Anterior cingulate cortex (tissue), 58 donors: ENCODE measurements at places on chromosomes 6 and 20.

- DNase-seq, result no peak
These were observed 9.9 kb upstream of the MMP9 start for GRCh38 chr20:45998761-45999160.

GRCh38 chr20:38536310-38536709 lies 44.7 kb upstream of the ADIG start:
- no peak for DNase-seq

DNA sequence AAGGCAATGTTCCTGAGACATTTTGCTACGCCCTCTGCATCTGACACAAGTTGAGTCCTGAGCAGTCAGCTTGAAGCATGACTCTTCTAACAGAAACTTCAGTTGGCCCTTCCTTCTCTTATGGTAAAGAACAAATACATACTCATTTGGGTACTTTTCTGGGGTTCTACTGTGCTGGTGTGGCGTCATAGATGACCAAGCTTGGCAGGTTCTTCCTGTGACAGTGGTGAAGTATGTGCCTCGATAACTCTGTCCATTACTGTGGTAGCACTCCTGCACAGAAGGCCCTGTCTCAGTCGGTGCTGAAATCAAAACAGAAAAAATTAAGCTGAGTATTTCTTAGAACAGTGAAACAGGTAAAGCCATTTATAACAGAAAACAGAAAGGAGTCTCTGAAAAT lies 152.5 kb downstream of the SLC22A3 start:
- DNase-seq, result no peak

- no peak for DNase-seq
These were observed 23.5 kb upstream of the LY86 start for GRCh38 chr6:6565069-6565468.

- no peak for DNase-seq
These were observed 99.7 kb upstream of the ZNF217 start for GRCh38 chr20:53693262-53693871.

DNA sequence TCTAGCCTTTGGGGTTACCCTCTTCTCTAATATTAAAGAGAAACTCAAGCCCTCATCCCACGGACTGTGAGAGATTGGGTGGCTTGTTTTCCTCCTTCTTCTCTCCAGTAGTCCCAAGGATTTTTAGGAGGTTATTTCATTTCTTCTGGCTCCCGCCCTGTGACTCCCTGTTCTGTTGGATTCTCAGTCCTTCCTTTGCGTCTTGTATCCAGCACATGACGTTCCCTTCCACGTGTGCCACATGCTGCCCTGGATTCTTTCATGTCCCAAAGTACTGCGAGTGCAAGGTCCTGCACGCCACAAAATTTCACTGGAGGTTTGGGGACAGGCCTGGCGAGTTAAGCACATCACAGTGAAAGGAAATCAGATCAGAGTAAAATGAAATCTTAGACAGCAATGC lies 213.4 kb downstream of the PACRG start:
- no peak for DNase-seq

GRCh38 chr6:134169871-134170486 lies 117.6 kb upstream of the SLC2A12 start:
- no peak for DNase-seq

DNA sequence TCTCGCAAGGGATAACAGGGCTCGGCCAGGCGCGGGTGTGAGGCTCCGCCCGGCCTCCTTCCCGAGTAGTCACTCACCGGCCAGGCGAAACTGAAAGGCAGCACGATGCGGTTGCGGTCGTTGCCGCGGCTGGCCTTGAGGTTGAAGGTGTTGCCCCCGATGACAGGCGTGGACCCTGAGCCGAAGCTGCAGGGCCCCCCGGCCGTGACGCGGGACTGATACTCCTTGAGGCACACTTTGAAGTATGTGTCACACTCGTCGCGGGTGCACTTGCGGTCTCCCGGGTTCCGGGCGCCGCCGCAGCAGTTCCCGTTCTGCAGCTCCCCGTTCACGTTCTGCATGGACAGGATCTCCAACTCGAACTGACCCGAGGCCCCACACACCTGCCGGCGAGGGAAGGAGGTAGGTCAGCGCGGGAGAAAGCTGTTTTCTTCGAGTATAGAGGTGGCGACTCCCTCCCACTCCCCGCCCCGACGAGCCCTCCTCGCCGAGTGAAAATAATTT lies 1.1 kb downstream of the JAG1 start:
- DNase-seq, result peak; percentile 35

DNA sequence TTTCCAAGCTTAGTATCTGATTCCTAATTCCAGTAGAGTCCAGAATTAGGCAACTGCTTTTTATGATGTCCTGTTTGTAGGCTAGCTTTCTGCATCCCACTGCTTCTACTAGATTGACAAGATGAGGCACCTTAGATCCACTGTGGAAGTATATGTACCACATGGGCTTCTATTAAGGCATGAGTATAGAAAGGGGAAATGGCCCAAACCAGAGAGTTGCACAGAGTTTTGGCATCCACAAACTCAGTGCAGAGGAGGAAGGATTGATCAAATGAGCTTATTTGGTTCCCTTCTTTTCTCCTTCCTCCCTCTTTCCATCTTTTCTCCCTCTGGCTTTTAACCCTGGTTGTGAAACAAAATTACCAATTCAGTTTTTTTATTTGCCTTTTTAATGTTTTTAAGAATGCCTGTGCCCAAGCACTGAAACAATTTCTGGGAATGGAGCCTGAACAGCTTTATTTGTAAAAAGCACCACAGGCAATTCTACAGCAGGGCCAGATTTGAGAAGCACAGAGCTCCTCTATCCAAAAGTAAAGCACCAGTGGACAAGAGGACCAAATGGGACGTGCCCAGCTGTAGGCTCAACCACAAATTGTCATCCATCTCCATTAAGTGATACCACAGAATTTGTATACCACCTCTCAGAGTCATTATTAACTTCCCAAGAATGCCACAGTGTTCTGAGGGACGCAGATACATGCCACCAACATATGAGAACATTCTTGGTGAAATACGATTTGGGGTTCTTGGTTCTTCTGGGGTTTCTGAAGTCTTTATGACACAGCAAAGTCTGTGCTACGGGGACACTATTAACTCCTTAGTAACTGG lies 969.1 kb downstream of the KIF16B start:
- no peak for DNase-seq

- peak; percentile 54 for DNase-seq
These were observed 147.4 kb upstream of the OLIG3 start for GRCh38 chr6:137641474-137642077.

GRCh38 chr6:32086661-32087573 lies 22.2 kb downstream of the TNXB start:
- DNase-seq, result no peak

GRCh38 chr20:50991076-50991475 lies 31.8 kb downstream of the KCNG1 start:
- no peak for DNase-seq

GRCh38 chr20:1154691-1155090 lies 30.1 kb downstream of the TMEM74B start:
- no peak for DNase-seq

DNA sequence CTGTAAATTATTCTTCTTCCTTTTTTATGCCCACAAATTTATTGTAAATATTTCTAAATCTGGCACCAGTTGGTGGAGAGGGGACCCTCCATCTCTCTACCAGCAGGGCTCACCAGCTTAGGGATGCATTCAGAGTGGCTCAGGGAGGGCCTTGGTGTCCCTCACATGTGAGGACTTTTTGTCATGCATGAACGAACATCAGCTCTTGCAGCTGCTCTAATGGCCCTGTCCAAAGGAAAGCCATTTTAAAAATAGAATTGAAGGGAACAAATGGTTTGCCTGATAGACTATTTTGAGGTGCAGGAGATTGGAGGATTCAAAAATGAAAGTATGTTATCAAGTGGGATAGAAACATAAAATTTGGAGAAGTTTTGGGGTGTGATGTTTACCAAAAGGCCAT lies 37.5 kb upstream of the KLHL31 start:
- no peak for DNase-seq

DNA sequence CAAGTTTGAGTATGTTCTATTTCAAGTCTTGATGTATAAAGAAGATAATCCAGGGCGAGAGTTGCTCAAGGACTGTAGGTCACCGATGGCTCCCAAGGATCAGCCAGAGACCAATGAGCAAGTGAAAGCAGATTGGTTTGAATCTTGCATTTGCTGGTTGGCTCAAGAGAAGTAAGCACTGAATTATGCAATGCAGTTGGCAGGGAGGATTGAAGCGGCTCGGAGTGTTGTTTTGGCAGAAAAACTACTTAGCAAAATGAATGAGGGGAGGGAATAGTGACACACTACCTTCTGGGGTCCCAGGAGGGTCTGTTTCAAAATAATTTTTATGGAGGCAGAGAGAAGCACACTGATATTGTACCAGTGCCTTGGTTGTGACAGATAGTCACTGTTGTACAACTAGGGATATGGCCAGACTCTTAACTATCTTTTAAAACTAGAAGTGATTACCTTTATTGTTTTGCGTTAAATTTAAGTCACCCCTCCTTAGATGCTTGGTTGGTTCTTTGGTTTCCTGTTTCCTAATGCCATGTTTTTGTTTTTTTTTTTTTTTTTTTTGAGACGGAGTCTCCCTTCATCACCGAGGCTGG lies 15.7 kb downstream of the SASH1 start:
- DNase-seq, result peak; percentile 50

GRCh38 chr20:53930651-53931504 lies 139.5 kb downstream of the BCAS1 start:
- DNase-seq, result no peak

DNA sequence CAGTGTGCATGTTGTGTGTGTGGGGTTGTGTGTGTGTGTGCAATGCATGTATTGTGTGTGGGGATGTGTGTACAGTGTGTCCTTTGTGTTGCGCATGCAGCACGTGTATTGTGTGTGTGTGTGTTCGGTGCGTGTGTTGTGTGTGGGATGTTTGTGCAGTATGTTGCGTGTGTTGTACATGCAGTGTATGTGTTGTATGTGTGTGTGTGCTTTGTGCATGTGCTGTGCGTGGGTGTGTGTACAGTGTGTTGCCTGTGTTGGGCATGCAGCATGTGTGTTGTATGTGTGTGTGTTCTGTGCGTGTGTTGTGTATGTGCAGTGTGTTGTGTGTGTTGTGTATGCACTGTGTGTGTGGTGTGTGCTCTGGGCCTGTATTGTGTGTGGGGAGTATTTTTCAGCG lies 52.7 kb downstream of the CDH4 start:
- DNase-seq, result no peak

GRCh38 chr20:43798291-43799149 lies 71.7 kb upstream of the GTSF1L start:
- DNase-seq, result no peak

GRCh38 chr20:44615169-44615791 lies 32.9 kb downstream of the PKIG start:
- DNase-seq, result peak; percentile 66

DNA sequence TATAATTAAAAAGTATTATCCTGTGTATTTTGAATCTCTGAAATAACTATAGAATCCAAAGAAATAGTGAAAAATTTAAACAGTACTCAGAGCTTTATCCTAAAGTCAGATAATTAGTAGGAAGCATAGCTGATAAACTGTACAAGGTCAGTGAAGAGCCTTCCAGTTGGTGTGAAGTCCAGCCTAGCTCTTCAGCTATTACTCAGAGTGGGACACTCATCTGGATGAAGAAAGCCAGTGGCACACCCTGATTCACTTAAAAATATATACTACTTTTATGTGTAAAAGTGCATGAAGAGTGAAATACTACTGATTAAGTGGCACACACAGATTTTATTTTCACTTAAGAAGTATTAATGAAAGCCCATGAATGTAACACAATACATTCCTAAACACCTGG lies 3.1 kb downstream of the IFNGR1 start:
- no peak for DNase-seq

DNA sequence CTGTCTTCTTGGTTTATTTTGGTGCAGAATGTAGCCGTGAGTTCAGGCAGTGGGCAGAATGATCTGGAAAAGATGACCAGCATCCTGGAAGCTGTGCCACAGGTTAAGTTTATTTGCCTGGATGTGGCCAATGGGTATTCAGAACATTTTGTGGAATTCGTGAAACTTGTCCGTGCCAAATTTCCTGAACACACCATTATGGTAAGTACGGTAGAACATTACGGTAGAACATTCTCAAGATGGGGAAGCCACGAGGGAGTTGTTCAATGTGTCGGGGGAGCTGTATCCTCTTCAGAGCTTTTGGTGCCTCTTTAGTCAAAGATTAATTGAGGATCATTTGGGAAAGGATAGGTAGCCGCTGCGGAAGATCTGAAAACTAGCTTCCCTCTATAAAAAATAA lies 16.1 kb downstream of the GMPR start:
- DNase-seq, result no peak

- no peak for DNase-seq
These were observed 14.5 kb downstream of the TMX4 start for GRCh38 chr20:8005033-8005432.

DNA sequence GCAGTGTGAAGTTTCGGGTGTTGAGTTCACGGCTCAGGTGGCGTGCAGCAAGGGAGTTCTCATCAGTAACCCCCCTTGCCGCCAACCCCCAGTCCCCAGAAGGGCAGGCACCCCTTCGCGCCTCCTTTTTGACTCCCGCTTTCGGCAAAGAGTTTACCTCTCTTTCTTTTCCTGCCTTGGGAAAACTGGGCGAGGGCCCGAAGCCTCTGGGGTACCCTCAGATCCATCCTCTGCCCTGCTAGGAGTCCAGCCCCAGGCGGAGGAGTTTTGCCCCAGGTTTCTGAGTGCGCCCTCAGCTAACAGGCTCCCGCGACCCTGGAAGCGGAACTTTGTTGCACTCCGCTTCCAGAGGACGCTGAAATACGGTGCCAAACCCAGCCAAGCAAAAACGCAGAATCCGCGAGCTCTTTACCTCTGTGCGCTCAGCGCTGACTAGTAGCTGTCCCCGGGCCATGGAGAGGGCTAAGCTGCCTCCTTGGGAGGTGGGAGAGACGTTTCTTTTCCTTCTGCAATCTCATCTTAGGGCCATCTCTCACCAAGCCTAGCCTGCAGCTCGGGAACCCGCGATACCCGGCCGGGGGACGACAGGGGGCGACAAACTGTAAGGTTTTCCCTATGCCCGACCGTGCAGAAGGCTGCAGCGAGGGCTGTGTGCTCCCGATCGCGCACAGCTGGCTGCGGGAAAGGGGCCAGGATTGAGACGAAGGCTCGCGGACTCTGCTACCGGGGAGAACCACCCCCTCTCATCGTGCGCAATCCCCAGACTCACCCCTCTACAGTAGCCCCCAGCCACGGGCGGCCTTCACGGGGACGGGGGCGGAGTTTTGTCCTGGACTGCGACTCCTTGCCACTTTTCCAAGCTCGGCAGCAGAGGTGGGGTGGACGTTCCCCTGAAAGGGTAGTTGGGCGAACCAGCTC lies 2.7 kb upstream of the PAX1 start:
- DNase-seq, result peak; percentile 33

- DNase-seq, result no peak
These were observed 35.5 kb upstream of the MRAP2 start for GRCh38 chr6:83998021-83998584.
